ENCODE measurements at places on chromosomes 6 and 20.

- peak; percentile 35 for DNase-seq
These were observed 516 bp downstream of the GTPBP2 start for GRCh38 chr6:43628393-43629103.

DNA sequence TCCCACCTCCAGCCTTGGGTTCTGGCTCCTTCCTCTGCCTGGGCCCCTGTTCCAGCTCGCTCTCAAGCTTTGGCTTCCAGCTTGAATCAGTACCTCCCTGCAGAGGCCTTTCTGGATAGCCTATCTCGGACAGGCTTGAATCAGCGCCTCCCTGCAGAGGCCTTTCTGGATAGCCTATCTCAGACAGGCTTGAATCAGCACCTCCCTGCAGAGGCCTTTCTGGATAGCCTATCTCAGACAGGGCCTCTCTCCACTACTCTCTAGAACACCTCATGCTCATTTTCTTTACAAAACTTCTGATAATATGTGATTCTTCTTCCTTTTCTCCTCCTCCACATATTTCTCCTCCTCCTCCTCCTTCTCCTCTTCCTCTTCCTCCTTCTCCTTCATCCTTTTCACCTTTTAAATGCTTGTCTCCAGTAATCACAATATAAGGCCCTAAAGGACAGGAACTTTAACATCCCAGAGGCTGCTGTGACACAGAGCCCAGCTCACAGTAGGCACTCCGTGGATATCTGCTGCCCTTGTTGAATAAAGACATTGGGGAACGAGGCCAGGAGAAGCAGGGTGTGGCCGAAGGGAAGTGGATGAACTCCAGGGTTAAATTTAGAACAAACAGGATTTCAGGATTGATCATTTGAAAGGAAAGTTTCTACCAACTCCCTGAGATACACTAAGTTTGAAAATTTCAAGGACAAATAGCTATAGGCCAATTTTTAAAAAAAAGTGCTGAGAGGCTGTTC is 9.3 kb upstream of the RPS6KA2 start:
- no peak for DNase-seq

DNA sequence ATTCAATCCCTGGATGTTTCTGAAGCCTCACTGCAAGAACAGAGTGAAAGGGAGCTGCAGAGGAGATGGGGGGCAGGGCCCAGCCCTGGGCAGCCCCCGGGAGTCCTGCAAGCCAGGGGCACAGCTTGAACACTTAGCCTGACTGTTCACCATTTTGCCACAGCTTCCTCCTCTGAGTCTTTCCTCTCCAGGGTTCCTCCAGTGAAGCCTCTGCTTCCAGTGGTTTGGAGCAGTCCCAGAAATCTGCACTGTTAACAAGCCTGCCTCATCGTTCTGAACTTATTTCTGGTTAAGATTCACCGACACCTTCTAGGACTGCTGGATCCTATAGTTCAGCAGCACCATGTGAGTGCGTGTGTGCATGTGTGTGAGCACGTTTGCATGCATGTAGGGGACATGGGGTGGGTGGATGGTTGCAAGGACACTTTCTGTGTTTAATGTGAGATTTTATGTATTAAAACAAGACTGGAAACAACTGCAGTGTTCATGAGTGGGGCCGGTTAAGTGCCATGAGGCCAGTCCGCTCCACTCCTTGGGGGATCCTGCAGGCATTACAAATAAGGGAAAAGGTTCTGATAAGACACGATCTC is 24.6 kb downstream of the CEBPB start:
- DNase-seq, result no peak

GRCh38 chr6:2546901-2547300 is 203.8 kb downstream of the MYLK4 start:
- DNase-seq, result no peak

All from activated CD4-positive, alpha-beta T cell treated with anti-CD3 and anti-CD28 coated beads for 24 hours (primary cell).